ENCODE measurements at places on chromosomes 13 and 19.

- DNase-seq = no peak
These were observed 14.4 kb upstream of the SYCN start for GRCh38 chr19:39218230-39219007.

DNA sequence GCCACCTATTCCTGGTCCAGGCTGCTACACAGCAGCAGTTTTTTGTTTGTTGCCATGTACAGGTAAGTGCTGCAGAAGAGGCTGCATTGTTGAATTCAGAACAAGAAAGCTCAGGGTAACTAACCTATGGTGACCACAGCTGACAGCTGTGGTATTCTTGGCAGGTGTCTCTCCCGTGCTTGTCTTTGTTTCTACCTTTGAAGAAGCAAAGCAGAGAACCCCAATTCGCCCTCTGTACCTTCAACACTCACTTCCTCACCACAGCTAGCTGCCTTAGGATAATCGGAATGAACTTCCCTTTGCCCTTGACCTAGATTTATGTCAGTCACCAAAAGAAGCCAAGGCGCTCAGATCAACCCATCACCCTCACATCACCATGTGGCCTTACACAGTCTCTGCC, 1703.3 kb upstream of the SLC10A2 start:
- DNase-seq = no peak

DNA sequence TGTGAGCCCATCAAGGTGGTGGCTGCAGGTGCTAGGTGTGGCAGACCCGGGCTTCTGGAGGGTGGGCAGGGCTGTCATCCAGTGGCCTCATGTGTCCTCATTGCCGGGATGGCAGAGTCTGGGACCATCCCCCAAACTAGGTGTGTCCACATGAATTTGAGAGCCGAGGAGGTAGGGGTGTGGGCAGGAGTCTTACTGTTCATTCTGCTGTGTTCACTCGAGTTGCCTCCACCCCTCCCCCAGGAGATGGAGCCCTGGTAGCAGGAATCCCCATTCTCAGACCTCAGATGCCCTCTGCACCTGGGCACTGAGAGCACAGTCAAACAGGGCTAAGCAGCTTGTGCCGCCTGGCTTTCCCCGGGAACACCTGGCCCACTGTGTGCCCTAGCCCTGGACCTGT, 22.4 kb downstream of the NAXD start:
- no peak for DNase-seq

DNA sequence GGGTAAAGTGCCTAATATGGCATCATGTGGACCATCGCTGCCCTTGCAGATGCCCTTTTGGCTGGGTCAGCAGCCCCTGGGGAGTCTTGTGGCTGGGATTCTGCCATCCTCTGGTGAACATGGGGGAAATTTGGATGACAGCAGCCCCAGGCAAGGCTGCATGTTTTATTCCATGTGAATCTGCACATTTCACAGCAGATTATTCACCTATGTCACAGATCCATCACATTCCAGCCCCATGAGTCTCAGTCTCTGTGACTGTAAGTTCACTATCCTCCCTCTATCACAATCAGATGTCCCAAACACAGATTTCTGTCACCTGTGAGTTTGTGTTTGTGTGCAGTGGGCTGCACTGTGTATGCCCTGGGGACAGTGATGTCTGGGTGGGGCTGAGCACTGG, 36.8 kb upstream of the PSG9 start:
- DNase-seq = no peak

GRCh38 chr13:75908141-75908540, 272.0 kb downstream of the LMO7 start:
- peak; percentile 66 for DNase-seq

Data from thyroid gland (tissue), 4 donors.